Esophagus muscularis mucosa (tissue), 4 donors: ENCODE measurements at places on chromosomes 16 and 17. TPM values are rescaled to one million over a fixed set of nuclear protein-coding genes. Genes with fewer than 3 reads are reported as not detected.

GRCh38 chr16:84807776-84808175, 12.0 kb upstream of the CRISPLD2 start:
- peaks cover 16% of the 10 kb centered on the region for H3K4me1 ChIP-seq
- H3K27ac ChIP-seq: no peak overlapping the region
- H3K4me3 ChIP-seq: no peak overlapping the region
- no peak for DNase-seq

DNA sequence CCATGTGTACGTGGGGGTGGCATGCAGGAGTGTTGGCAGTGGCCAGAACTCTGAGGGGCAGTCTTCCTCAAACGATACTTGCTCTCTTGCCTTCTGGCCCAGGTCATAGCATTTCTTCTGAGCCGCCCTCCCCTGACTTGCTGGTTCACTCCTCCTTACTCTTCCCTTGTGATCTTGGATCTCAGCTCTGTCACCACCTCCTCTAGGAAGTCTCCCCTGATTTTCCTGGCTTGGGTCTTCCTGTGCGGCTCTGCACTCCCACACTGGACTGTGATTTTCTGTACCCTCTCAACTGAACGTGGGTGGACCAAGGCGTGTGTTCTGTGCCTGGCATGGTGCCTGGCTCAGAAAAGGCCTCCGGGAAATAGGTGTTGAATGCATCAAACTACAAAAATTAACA, 2.9 kb downstream of the EPN3 start:
- H3K4me1 ChIP-seq: peaks cover 27% of the 10 kb centered on the region
- no peak for DNase-seq
- H3K27ac ChIP-seq: no peak overlapping the region

Gene RGS11
- total RNA-seq: 7.1 TPM

Gene NTN1
- total RNA-seq: 116 TPM
